ENCODE measurements at places on chromosomes 1 and 21.

- peak; percentile 75 for DNase-seq
These were observed at the start of gene IQGAP3 for GRCh38 chr1:156571919-156572662. Gene IQGAP3 (minus strand): TSS chr1:156572565. CDS start chr1:156572529, 36 bp downstream.

GRCh38 chr1:184350573-184350972 is 36.3 kb upstream of the C1orf21 start:
- DNase-seq = no peak

DNA sequence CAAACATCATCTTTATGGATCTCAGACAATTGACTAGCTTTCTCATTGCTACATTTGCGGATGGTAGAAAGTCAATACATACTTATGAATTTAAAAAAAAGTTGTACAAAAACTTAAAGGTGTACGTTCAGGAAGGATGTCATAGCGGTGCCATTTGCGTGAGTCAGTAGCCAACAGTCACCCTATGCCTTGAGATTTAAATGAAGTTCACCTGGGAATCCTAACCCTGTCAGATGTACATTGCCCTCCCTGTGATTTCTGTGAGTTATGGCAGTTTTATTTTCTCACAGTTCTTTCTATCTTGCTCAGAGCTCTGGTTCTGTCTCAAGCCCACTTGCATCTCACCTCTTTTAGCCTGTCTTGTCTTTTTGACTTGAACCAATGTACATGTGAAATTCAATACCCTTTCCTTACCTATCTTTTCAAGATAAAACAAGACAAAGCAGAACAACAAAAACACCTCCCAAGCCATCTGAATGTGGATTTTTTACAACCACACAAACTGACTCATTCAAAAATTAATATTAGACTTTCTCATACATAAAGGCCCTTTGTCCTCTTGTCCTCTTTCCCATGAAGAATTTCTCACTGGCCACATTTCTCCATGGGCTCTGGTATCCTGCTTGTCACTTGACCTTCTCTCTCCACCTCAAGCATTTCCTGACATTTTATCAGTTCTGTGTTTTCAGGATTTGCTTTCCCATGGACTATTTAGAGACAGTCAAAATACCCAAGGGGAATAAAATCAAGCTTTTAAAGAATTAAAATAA is 25.3 kb upstream of the ZNF697 start:
- no peak for DNase-seq

DNA sequence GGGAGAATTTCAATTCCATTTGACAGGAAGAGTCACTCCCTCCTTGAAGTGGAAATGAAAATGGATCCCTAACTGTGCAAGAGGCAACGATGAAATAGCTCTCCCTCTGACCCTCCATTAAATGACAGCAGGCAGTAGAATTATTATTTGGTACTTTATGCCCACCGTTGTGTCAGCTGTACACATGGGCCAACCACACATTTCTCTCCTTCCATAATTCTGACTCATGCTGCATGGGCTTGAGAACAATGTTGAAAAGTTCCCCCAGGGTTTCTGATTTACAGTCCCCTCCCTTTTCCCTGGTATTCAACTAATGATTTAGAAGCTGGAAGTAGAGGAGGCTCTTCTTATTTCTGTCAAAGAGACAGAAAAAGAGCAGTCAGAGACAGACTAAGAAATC is 103.5 kb downstream of the RGS7 start:
- no peak for DNase-seq

DNA sequence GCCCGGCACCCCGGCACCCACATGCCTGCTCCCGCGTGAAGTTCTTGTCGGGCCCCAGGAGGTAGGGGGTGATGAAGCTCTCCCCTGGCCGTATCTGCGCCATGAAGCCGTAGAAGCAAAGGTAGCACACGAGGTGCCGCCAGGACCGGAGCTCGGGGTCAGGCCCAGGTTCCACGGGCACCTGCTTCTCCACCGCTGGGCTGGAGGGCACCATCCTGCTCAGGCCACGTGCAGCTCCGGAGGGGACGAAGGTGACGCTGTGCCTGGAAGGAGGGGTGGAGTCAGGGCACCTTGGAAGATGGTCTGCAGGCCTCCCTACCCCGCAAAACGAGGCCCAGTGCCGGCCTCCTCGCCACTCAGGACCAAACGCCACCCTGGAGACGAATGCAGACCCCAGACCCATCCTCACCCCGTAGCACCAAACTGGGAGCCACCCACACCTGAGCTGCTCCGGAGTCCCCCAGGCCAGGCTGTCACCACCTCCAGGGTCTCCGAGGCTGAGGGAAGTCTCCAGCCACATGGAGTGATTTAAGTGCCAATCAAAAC is 4.4 kb downstream of the SLC19A1 start:
- DNase-seq = no peak

All from CD4-positive, alpha-beta T cell treated with Interleukin-2 at 100 ng/mL for 4 hours (primary cell).